ENCODE measurements at places on chromosomes 16 and 17.

DNA sequence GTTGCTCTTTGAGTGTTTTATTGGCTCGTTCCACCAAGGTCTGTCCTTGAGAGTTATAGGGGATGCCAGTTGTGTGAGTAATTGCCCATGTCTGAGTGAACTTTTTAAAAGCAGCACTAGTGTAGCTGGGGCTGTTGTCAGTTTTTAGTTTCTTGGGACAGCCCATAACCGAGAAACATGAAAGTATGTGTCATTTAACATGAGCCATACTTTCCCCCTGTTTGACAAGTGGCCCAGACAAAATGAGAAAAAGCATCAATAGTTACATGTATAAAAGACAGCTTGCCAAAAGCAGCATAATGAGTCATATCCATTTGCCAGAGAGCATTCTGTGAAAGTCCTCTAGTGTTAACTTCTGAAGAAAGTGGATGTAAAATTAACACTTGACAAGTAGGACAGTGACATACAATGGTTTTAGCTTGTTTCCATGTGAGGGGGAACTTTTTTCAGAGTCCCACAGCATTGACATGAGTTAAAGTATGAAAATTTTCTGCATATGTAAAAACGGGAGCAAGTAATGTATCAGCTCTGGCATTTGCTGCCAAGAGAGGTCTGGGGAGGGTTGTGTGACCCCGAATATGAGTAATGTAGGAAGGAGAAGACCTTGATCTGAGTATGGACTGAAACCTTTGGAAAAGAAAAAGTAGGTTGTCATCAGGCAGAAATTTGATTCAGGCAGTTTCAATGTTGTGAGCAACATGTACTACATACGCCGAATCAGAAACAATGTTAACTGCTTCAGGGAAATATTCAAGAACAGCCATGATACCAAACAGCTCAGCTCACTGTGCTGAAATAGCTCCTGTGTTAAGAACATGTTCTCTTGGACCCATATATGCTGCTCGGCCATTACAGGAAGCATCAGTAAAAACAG lies 56.8 kb upstream of the ARL4D start:
- DNase-seq, result no peak

GRCh38 chr17:45300060-45300751 lies 16.6 kb downstream of the MAP3K14 start:
- no peak for DNase-seq

DNA sequence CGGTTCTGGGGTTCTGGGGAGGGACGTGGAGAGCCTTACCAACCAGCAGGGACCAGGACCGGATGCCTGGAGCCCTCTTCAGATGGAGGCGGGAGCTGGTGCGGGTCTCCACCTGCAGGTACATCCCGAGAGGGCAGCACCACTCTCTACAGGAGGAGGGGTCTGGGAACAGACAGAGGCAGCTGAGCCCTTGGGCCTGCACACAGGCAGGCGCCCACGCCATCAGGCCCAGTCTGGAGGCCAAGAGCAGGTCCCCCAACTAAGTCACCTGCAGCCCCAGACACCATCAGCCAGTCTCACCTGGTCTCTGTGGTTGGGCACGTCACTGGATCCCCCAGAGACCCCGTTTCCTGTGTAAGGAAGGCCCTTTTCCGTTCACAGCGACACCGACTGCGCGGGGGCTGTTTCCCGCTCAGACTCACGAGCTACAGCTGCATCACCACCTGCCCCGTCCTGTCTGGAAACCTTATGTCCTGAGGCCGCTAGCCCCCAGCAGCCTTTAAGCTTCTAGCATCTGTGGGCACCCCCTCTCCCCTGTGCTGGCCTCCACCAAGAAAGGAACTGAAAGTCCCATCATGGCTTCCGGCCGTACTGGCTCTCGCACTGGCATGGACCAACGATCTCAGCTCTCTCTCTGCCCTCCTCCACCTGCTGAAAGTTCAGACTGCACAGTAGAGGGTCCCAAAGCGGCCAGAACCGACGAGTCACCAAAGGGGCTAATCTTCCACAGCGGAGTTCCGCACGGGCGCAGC lies 1.2 kb downstream of the CYBC1 start:
- DNase-seq, result no peak

DNA sequence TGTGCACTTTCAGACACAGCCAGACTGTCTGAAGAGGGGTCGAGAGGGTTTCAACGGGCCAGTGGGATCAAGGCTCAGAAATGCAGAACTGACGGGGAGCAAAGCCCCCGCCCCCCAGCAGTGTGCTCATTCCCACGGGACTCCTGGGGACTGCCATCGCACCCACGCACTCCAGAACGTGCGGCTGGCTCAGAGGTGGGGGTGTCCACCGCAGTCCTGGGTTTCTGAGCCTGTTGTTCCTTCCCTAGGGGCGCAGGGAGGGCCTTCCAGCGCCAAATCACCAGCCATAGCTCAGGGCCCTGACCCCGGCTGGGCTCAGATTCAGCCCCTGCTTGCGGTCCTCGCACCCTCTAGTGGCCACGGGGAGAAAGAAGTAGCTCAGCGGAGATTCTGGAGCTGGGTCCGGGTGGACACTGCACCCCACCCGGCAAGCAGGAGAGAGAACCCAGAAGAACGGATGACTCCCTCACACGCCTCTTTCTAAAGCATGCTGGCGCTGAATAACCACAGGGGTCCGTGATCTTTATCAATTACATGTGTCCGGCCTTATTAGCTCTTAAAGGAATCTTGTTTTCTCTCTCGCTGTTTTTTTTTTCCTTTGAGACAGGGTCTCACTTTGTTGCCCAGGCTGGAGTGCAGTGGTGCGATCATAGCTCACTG lies 45.0 kb upstream of the USP7 start:
- no peak for DNase-seq

DNA sequence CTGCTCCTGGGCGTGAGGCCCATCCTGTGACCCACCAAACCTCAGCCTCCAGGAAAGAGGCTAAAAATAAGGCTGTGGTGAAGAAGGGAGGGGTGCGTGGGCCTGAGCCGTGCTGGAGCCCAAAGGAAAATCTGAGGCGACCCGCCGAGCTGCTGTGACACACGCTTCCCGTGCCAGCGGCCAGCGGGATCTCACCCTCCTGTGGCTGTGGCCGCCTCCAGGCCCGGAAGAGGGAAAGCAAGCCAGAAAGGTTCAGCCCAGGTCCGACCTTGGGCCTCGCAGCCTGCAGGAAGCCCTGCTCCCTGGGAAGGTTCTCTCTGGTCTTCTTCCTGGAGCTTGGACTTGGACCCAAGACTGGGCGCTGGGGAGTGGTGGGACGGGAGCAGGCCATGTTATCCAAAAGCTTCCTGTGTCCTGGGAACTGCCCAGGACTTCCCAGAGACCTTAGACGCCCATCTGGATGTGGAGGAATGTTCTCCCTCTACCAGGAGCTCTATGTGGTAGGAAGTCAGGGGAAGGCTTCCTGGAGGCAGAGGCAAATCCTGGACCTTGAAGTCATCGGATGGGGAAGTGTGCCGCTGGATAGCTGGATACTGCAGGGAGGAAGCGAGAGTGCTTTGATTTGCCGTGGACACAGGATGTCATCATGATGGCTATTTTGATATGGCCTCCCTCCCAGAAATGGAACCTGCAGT lies 11.4 kb downstream of the SPNS2 start:
- DNase-seq, result no peak

GRCh38 chr16:81121474-81121990 lies 25.3 kb upstream of the GCSH start:
- no peak for DNase-seq

- no peak for DNase-seq
Measured at GRCh38 chr16:19458722-19459379, 41.2 kb downstream of the TMC5 start.

- DNase-seq, result no peak
Measured at GRCh38 chr17:41496803-41497484, 7.2 kb upstream of the KRT36 start.

- DNase-seq, result no peak
Measured at GRCh38 chr16:14100825-14101224, 29.7 kb downstream of the MRTFB start.

- no peak for DNase-seq
Measured at GRCh38 chr16:14015948-14016347, 55.2 kb upstream of the MRTFB start.

- no peak for DNase-seq
Measured at GRCh38 chr17:43967251-43967875, 13.6 kb upstream of the PYY start.

GRCh38 chr17:74123350-74123749 lies 80.1 kb upstream of the RPL38 start:
- DNase-seq, result no peak
